GM12878 (cell line): ENCODE measurements at places on chromosomes 1 and 21.

GRCh38 chr1:210003501-210003900 lies 65.5 kb downstream of the SYT14 start:
- DNase-seq = no peak
- H3K36me3 ChIP-seq = no peaks in the 10 kb centered on the region
- H3K27ac ChIP-seq = no peak overlapping the region
- H3K4me1 ChIP-seq = no peaks in the 10 kb centered on the region
- no peak overlapping the region for H3K4me3 ChIP-seq

- no peak for DNase-seq
- no peaks in the 10 kb centered on the region for H3K36me3 ChIP-seq
- no peak overlapping the region for H3K27ac ChIP-seq
- H3K27me3 ChIP-seq = peaks cover 15% of the 10 kb centered on the region
These were observed 110.2 kb downstream of the NAV1 start for GRCh38 chr1:201648907-201649721.

GRCh38 chr21:35351434-35351833 lies 302.3 kb upstream of the RUNX1 start:
- no peak for DNase-seq
- no peaks in the 10 kb centered on the region for H3K27me3 ChIP-seq
- H3K4me3 ChIP-seq = no peak overlapping the region
- no peaks in the 10 kb centered on the region for H3K4me1 ChIP-seq
- H3K27ac ChIP-seq = no peak overlapping the region

- H3K27me3 ChIP-seq = no peaks in the 10 kb centered on the region
- H3K27ac ChIP-seq = no peak overlapping the region
- no peak for DNase-seq
- no peaks in the 10 kb centered on the region for H3K36me3 ChIP-seq
- H3K4me3 ChIP-seq = no peak overlapping the region
These were observed 735.4 kb downstream of the LTN1 start for GRCh38 chr21:28257276-28257675.

DNA sequence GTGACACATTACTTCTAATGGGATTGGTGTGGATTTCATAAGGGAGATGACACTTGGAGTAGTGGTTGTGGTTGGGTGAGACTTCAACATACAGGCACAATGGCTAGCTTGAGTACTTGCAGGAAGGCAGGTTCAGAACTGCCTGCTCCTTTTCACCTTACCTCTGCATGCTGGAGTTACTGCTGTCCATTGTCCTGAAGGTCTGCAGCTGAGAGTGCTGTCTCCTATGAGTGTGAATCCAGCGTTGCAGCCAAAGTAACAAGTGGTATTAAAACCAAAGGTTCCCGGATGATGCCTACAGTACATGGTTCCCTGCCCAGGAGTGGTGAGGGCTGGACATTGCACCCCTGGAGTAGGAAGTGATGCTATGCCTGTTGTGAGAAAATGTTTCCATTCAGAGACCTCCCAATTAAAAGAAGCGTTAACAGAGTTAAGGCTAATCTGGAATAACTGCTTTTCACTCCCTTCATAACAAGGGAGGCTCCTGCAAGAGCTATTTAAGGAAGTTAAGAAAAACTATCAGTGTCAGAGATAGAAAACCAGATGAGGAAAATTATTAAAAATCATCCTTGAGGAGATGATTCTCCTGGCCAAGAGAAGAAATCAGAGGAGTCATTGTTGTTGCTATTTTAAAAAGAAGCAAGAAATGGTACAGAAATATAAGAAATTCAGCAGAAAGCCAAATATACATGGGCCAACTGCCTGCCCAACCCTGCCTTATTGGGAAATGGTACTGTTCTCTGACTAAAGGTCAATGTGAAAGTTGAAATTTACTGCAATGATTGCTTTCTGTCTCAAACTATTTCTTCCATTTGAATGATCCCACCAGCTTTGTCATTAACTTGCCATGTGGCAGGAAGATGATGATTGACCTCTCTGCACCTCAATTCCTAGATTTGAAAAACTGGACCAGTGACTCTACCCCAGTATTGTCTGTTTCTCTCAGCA lies 9.8 kb upstream of the F5 start:
- H3K27ac ChIP-seq = no peak overlapping the region
- no peaks in the 10 kb centered on the region for H3K27me3 ChIP-seq
- H3K4me1 ChIP-seq = peaks cover 12% of the 10 kb centered on the region
- no peak overlapping the region for H3K4me3 ChIP-seq
- no peaks in the 10 kb centered on the region for H3K36me3 ChIP-seq
- DNase-seq = no peak

DNA sequence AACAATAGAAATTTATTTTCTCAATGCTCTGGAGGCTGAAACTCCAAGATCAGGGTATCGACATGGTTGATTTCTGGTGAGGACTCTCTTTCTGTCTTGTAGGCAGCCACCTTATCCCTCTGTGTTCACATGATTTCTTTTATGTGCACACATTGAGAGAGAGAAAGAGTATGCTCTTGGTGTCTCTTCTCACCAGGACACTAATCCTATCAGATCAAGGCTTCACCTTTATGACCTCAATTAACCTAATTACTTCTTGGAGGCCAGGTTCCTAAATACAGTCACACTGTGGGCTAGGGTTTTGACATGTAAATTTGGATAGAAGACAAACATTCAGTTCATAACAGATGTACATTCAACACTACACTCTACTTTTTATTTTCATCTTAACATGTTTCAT lies 1094.2 kb upstream of the ADGRL2 start:
- H3K27me3 ChIP-seq = no peaks in the 10 kb centered on the region
- H3K36me3 ChIP-seq = no peaks in the 10 kb centered on the region
- no peak overlapping the region for H3K4me3 ChIP-seq
- no peak for DNase-seq
- H3K27ac ChIP-seq = no peak overlapping the region

GRCh38 chr1:64186898-64187280 lies 16.5 kb upstream of the UBE2U start:
- no peaks in the 10 kb centered on the region for H3K4me1 ChIP-seq
- H3K27ac ChIP-seq = no peak overlapping the region
- H3K36me3 ChIP-seq = no peaks in the 10 kb centered on the region

DNA sequence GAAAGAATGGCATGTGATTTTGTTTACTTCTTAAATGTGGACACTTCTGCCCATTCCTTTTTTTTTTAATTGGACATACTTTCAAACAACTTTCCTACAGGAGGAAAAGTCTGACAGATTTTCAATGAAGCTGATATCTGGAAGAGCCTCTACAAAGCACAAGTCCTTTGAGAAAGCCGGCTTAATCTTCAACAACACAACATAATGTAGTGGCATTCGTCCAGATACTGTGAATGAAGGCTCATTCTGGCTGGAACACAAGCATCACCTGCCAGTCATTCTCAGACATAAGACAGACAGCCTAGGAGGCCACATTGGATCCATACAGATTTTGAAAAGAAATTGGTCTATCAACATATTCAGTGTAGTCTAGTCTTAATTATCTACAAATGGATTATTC lies 4.9 kb downstream of the OTUD7B start:
- no peaks in the 10 kb centered on the region for H3K4me1 ChIP-seq
- no peak for DNase-seq
- no peak overlapping the region for H3K27ac ChIP-seq
- H3K36me3 ChIP-seq = no peaks in the 10 kb centered on the region
- H3K27me3 ChIP-seq = no peaks in the 10 kb centered on the region
- H3K4me3 ChIP-seq = no peak overlapping the region

GRCh38 chr1:45908611-45909140 lies 105.3 kb downstream of the MAST2 start:
- H3K4me3 ChIP-seq = no peak overlapping the region
- no peak for DNase-seq
- H3K4me1 ChIP-seq = peaks cover 2% of the 10 kb centered on the region; the same call in 1 of the 2 replicates
- no peak overlapping the region for H3K27ac ChIP-seq
- H3K36me3 ChIP-seq = no peaks in the 10 kb centered on the region

DNA sequence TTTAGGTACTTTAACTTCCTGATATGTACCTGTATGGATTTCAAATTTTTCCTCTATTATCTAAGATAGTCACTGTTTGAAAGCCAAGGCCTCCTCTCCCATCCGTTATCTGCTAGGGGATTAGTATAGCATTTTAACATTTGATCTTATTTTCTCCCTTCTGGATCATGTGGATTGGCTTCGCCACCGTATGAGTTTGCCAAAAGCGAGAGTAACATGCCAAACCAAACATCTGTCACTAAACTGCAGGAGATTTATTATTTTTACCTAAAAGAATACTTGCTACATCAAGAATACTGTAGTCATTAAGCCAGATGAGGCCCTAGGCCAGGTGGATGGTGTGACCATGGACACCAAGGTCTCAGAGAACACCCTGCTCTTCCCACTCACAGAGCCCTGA lies 28.5 kb upstream of the EEIG2 start:
- no peak for DNase-seq
- H3K27me3 ChIP-seq = no peaks in the 10 kb centered on the region
- H3K27ac ChIP-seq = no peak overlapping the region

- 0 out of 2 replicates have a peak, but pooled peaks cover under 1% of the 10 kb centered on the region for H3K4me1 ChIP-seq
- no peak overlapping the region for H3K4me3 ChIP-seq
- no peaks in the 10 kb centered on the region for H3K36me3 ChIP-seq
These were observed 17.7 kb downstream of the RGS8 start for GRCh38 chr1:182666706-182667105.

DNA sequence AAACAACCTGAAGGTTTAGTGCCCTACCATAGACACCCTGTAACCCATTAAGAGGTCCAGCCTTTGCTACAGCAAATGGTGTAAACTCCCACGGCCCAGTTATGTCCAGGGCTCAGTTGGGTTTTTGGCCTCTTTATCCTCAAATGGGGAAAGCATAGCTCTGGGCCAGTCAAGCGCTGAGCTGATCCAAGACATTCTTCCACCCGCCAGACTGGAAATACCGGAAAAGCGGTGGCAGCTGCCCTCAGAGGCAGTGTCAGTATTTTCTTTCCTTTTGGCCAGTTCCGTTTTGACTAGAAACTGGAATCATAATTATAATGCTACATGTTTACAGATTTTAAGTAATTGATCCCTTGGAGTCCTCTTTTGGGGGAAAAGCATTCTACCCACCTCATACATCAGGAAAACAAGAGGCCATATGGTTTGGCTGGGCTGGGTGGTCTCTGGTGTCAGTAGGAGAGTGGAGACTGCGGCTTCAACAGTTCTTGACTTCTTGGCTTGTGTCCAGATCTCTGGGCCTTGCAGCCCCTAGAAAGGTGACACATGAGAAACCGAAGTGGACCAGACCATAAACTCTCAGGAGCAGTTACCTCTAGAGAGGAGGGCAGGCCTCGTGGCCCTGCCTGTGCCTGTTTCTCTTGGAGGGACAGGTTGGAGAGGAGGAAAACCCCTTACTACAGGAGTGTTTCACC lies 30.2 kb upstream of the CLDN14 start:
- no peak for DNase-seq
- H3K36me3 ChIP-seq = no peaks in the 10 kb centered on the region
- no peaks in the 10 kb centered on the region for H3K27me3 ChIP-seq

GRCh38 chr1:13805431-13805830 lies 105.4 kb downstream of the PRDM2 start:
- no peak overlapping the region for H3K4me3 ChIP-seq
- H3K27me3 ChIP-seq = no peaks in the 10 kb centered on the region
- H3K27ac ChIP-seq = no peak overlapping the region
- 0 out of 2 replicates have a peak, but pooled peaks cover 4% of the 10 kb centered on the region for H3K4me1 ChIP-seq
- H3K36me3 ChIP-seq = no peaks in the 10 kb centered on the region
- no peak for DNase-seq

GRCh38 chr1:215544566-215544965 lies 22.5 kb upstream of the KCTD3 start:
- DNase-seq = no peak
- no peaks in the 10 kb centered on the region for H3K36me3 ChIP-seq
- H3K27ac ChIP-seq = no peak overlapping the region

GRCh38 chr1:15029786-15030185 lies 123.8 kb upstream of the TMEM51 start:
- no peaks in the 10 kb centered on the region for H3K27me3 ChIP-seq
- no peak for DNase-seq
- H3K4me1 ChIP-seq = no peaks in the 10 kb centered on the region
- no peak overlapping the region for H3K4me3 ChIP-seq

GRCh38 chr1:185735701-185736064 lies 1.5 kb downstream of the HMCN1 start:
- peaks cover 12% of the 10 kb centered on the region for H3K27me3 ChIP-seq
- no peaks in the 10 kb centered on the region for H3K4me1 ChIP-seq
- DNase-seq = no peak
- H3K4me3 ChIP-seq = no peak overlapping the region

GRCh38 chr1:189851806-189852367 lies 625.8 kb downstream of the BRINP3 start:
- H3K27ac ChIP-seq = no peak overlapping the region
- DNase-seq = no peak

DNA sequence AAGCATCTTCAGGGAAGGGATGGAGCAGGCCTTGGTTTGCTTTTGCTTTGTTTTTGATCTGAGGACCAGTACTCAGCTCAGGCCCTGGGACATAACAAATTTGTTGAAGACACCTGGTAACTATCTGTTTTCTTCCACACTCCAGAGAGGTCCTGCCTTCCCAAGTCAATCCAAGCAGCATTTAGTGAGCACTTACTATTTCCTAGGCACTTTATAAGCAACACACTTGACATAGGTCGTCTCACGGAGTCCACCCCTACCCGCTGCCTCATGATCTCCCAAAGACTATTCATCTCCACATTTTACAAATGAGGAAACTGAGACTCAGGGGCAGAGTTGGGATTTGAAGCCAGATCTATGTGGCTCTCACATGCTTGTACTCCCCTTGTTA lies 14.4 kb upstream of the EPHA2 start:
- H3K4me3 ChIP-seq = no peak overlapping the region
- DNase-seq = no peak
- H3K36me3 ChIP-seq = no peaks in the 10 kb centered on the region
- no peak overlapping the region for H3K27ac ChIP-seq

DNA sequence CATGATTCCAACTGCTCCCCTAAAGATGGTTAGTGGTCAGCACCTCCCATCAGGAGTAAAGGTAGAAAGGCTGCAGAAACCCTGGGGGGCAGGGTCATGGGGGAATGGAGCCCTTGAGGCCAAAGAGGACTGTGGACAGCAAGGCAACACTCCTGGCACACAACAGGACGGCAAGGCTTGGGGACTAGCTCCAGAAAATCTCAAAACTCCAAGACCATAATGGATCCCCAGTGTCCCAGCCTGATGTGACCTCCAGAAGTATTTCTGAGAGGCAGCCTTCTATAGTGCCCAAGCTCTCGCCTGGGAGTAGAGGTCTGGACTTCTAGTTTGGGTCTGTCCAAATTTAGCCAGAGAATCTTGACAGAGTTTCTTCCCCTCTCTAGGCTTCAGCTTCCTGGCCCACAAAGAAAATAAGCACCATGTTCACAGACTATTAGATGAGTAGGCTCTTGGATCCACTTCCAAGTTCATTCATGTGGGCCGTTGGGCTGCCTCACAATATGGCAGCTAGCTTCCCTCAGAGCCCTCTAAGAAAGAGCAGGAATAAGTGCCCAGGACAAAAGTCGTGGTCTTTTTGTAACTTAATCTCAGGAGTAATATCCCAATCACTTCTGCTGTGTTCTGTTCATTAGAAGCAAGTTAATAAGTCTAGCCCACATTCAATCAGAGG lies 6.9 kb downstream of the CD2 start:
- H3K27me3 ChIP-seq = no peaks in the 10 kb centered on the region
- DNase-seq = no peak
- H3K4me1 ChIP-seq = peaks cover 7% of the 10 kb centered on the region
- H3K27ac ChIP-seq = no peak overlapping the region
- H3K4me3 ChIP-seq = no peak overlapping the region

- no peaks in the 10 kb centered on the region for H3K27me3 ChIP-seq
- H3K4me1 ChIP-seq = no peaks in the 10 kb centered on the region
- H3K4me3 ChIP-seq = no peak overlapping the region
- no peaks in the 10 kb centered on the region for H3K36me3 ChIP-seq
- H3K27ac ChIP-seq = no peak overlapping the region
These were observed 121.0 kb downstream of the LRRC40 start for GRCh38 chr1:70084314-70084915.

GRCh38 chr21:38875694-38876492 lies 70.2 kb downstream of the ETS2 start:
- H3K27me3 ChIP-seq = no peaks in the 10 kb centered on the region
- no peaks in the 10 kb centered on the region for H3K36me3 ChIP-seq
- no peak overlapping the region for H3K4me3 ChIP-seq
- H3K4me1 ChIP-seq = no peaks in the 10 kb centered on the region
- no peak overlapping the region for H3K27ac ChIP-seq
